Thoracic aorta (tissue), 2 donors: ENCODE measurements at places on chromosomes 1 and 21. TPM values are rescaled to one million over a fixed set of nuclear protein-coding genes. Genes with fewer than 3 reads are reported as not detected.

DNA sequence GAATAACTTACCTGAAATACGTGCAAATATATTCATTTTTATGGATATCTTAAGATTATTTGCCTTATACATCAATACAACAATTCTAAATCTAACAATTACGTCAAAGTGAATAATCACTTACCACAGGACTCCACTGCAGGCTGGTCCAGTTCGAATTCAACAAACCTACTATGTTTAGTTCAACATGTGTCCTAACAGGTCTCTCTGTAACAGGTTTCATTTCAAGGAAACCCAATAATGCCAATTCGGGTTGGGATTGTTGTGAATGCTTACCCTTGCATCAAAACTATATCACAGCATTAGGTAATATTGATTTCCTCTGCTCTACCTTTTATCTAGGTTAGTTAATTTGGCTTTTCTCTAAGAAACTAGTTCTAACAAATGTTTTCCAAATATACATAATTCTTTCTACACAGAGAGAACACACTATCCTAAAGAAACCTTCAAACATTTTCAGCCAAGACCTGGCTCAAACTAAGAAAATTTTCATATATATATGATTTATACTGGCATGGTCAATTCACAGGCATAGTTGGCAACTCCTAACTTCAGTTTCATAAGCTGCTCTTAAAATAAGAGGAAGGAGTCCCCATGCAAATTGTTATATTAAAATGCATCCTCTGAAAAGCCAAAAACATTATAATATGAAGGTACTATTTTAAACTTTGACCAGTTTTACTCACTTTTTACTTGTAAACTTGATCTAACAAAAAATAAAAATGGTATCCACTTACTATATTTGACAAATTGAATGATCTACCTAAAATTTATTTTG lies 4.5 kb downstream of the IVNS1ABP start:
- no peak overlapping the region for H3K4me3 ChIP-seq
- H3K27ac ChIP-seq: no peak overlapping the region
- H3K4me1 ChIP-seq: peaks cover 9% of the 10 kb centered on the region
- H3K36me3 ChIP-seq: no peaks in the 10 kb centered on the region
- no peak for DNase-seq
- H3K27me3 ChIP-seq: no peaks in the 10 kb centered on the region

- H3K36me3 ChIP-seq: no peaks in the 10 kb centered on the region
- no peak overlapping the region for H3K27ac ChIP-seq
- H3K4me3 ChIP-seq: no peak overlapping the region
- no peak for DNase-seq
- H3K27me3 ChIP-seq: no peaks in the 10 kb centered on the region
These were observed 173.9 kb upstream of the CACYBP start for GRCh38 chr1:174825806-174826205.

DNA sequence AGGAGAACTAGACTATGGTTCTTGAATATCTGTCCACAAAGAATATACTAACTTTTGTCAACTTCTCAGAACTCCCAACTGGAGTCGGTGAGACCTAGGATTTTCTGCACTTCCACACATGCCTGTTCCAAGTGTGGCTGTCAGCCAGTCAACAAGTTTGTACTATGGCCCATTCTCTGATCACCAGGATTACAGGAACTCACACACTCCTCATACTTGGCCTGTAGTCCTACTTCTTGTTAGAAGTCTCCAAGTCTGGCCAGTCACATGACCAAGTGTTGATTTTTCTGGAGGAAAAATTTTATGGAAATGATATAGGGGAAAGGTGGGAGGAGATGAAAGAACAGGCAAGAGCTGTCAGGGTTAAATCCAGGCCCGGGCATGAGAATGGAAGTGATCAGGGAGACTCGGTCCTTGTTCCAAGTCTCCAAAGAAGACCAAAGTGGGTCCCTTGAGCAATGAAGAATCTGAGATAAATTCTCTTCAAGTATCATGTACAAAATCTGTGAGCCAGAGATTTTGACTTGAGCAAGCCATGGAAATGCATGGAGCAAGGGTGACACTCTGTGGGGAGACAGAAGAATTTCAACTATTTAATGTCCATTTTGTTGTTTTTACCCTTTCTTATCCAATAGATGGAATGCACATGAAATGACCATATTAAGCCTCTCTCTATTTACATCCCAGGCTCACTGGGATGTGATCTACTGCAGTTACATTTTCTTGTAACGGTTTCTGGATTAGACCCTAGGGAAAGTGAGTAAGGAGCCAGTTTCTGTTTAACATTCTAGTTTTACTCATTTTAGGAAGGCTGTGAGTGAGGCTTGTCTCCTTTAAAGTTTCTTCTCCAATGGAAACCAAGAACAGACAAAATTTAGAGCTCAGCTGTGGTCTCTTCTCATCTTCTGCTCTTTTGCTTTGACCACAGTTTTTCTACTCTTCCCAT lies 320.9 kb downstream of the ASTN1 start:
- H3K36me3 ChIP-seq: no peaks in the 10 kb centered on the region
- peaks cover 24% of the 10 kb centered on the region for H3K4me1 ChIP-seq
- H3K27me3 ChIP-seq: no peaks in the 10 kb centered on the region
- no peak overlapping the region for H3K27ac ChIP-seq

- H3K4me3 ChIP-seq: no peak overlapping the region
- no peaks in the 10 kb centered on the region for H3K36me3 ChIP-seq
- no peaks in the 10 kb centered on the region for H3K4me1 ChIP-seq
- H3K27me3 ChIP-seq: no peaks in the 10 kb centered on the region
- no peak overlapping the region for H3K27ac ChIP-seq
These were observed 20.3 kb upstream of the LAPTM5 start for GRCh38 chr1:30777904-30778153.

DNA sequence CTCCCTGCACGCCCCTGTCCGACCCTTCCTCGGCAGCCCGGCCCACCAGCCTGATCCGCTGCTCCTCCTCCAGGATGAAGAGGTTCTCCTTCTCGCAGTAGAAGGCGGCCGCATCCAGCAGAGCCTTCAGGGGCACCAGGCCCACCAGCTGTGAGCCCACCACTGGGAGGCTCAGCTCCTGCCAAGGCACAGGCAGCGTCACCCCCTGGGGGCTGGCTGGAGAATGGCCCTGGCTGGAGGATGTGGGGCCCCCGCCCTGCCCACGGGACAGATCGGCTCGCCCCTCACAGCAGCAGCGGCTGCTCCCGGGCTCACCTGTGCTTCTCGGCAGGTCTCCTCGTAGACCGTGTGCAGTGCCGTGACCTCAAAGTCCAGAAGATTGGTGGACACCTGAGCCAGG lies 5.3 kb downstream of the FTCD start:
- no peak for DNase-seq
- no peaks in the 10 kb centered on the region for H3K27me3 ChIP-seq
- no peak overlapping the region for H3K27ac ChIP-seq
- no peaks in the 10 kb centered on the region for H3K4me1 ChIP-seq
- H3K4me3 ChIP-seq: no peak overlapping the region

GRCh38 chr1:72281637-72282270 lies 585 bp downstream of the NEGR1 start:
- DNase-seq: no peak
- no peaks in the 10 kb centered on the region for H3K27me3 ChIP-seq
- no peaks in the 10 kb centered on the region for H3K36me3 ChIP-seq
- H3K27ac ChIP-seq: peak overlapping the region; percentile 45
- H3K4me1 ChIP-seq: peaks cover 24% of the 10 kb centered on the region

DNA sequence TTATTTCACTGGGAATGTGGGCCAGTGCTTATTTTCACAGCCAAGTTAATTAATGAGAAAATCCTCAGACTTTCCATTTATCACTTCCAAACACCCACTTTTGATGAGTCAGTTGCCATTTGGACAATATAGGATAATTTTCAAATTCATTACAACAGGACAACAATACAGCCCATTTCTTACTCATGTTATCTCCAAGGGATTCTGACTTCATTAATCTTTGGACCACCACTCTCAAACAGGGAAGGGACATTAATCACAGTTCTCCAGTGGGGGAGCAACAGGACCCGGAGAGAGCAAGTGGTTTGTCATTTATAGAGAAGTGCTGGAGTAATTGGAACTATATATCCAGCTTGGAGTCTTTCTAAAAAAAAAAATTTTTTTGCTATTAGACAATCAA lies 38.7 kb downstream of the JUN start:
- H3K36me3 ChIP-seq: no peaks in the 10 kb centered on the region
- H3K4me3 ChIP-seq: no peak overlapping the region
- H3K4me1 ChIP-seq: no peaks in the 10 kb centered on the region

DNA sequence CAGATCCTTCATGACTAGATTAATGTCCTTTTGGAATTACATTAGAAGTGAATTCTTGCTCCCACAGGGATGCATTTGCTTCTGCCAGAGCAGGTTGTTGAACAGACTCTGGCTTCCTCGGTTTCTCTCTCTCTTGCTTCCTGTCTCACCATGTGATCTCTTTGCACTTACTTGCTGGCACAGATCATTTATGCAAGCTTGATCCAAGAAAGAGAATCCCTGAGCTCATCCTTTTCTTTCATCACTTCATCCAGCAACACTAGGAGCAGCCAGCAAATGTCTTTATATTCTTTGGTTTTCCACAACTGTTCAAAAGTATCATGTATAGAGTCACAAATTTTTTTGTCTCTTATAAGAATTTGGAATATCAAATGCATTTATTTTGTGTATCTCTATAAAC lies 313.5 kb downstream of the ZNF326 start:
- H3K27ac ChIP-seq: no peak overlapping the region
- no peaks in the 10 kb centered on the region for H3K4me1 ChIP-seq
- DNase-seq: no peak
- H3K36me3 ChIP-seq: no peaks in the 10 kb centered on the region
- no peak overlapping the region for H3K4me3 ChIP-seq
- no peaks in the 10 kb centered on the region for H3K27me3 ChIP-seq

DNA sequence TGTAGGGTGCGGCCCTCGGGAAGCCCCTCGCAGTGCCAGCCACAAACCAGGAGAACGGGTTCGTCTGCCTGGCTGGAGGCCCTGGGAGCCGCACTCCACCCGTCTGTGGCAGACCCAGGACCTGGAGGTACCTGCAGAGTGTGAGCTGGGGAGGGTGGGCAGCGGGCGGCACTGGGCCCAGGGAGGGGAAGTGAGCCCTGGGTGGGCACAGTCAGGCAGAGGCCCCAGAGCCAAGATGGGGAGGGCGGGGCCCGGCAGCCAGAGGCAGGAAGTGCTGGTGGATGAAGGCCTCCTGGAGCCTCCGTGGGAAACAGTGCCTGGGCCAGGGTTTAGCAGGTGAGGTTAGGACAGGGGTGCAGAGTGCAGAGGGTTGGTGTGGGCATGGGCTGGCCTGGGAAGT lies 4.0 kb upstream of the PEX10 start:
- H3K36me3 ChIP-seq: no peaks in the 10 kb centered on the region
- no peaks in the 10 kb centered on the region for H3K27me3 ChIP-seq
- peaks cover 13% of the 10 kb centered on the region for H3K4me1 ChIP-seq
- no peak overlapping the region for H3K4me3 ChIP-seq
- DNase-seq: no peak

DNA sequence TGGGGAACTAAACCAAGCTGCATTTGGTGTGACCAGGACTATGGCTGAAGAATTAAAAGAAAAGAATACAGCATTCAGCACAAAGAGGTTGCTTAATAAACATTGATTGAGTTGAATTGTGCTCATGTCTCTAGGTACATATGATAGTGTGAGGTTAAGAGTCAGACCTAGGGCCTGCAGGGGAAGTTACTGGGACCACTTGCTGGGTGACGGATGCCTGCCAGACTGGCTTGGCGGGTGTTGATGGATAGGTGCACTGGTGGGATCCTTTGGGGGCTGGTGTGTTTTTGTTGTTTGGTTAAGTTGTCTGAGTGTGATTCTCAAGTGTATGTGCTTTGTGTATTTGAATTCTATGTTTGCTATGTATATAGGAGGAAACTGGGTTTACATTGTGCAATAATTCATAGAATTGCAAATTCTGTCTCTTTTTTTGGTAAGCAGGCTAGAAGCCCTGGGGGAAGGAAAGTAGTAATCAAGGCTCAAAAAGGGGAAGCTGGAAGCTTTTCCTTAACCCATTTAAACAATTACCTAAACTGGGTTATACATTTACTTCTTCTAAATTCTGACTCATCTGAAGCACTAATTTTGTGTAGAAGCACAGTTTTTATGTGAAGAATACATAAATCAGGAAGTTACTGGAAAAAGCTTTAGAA lies 1.8 kb downstream of the CD101 start:
- H3K27me3 ChIP-seq: no peaks in the 10 kb centered on the region
- no peak for DNase-seq
- no peak overlapping the region for H3K4me3 ChIP-seq
- no peaks in the 10 kb centered on the region for H3K4me1 ChIP-seq
- H3K27ac ChIP-seq: no peak overlapping the region

GRCh38 chr1:106897976-106898375 lies 158.5 kb upstream of the PRMT6 start:
- no peaks in the 10 kb centered on the region for H3K36me3 ChIP-seq
- H3K27ac ChIP-seq: no peak overlapping the region
- H3K4me1 ChIP-seq: no peaks in the 10 kb centered on the region
- DNase-seq: no peak
- no peak overlapping the region for H3K4me3 ChIP-seq
- H3K27me3 ChIP-seq: no peaks in the 10 kb centered on the region

DNA sequence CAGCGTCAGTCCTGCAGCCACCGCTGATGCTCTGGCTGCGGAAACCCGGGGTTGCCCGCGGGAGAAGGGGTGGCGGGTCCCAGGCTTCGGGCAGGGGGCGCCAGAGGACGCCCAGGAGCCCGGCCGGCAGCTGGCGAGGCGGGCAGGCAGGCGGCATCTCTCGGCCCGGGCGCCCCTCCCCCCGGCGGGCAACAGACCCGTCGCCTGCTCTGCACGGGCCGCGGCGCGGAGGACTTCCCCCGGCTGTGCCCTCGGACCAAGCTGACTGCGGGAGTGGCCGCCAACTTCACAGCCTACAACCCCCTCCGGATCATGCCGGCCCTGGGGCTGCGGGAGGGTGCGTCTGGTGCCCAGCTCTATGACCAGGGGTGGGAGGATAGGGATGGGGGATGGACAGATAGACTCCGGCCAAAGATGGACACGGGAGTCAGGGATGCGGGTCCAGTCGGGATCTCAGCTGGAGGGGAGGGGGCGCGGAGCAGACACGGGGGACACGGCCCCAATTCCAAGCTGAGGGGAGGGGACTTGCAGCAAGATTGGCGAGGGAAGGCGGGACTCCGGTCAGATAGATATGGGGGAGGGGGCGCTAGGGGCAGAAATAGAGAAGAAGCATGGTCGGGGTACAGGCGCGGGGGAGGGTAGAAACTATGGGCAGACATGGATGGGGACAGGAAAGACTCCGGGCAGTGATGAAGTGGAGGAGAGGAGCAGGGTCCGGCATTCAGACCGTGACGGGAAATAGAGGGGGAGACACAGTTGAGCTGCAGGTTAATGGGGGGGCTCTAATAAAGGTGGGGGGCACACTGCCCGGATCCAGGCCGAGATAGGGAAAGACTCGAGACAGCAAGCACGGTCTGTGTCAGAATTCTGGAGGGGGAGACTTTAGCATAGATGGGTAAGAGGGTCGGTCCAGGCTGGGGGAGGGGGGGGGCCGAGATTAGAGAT lies 1.1 kb downstream of the ADGRB2 start:
- DNase-seq: no peak
- H3K27ac ChIP-seq: no peak overlapping the region
- peak overlapping the region; percentile 78 for H3K4me3 ChIP-seq
- H3K27me3 ChIP-seq: no peaks in the 10 kb centered on the region

- H3K27ac ChIP-seq: no peak overlapping the region
- no peaks in the 10 kb centered on the region for H3K36me3 ChIP-seq
- no peak for DNase-seq
- no peak overlapping the region for H3K4me3 ChIP-seq
- no peaks in the 10 kb centered on the region for H3K4me1 ChIP-seq
These were observed 17.2 kb downstream of the LY9 start for GRCh38 chr1:160813215-160813614.

Gene LCE3E
- not detected for total RNA-seq

Gene ZNF678
- 7.1 TPM for total RNA-seq

Gene PRRX1
- 171 TPM for total RNA-seq

Gene EXTL1
- 1.6 TPM for total RNA-seq

Gene TIE1
- 23.7 TPM for total RNA-seq

Gene NRIP1
- total RNA-seq: 30.9 TPM

Gene ZNF648
- total RNA-seq: not detected

Gene OLIG1
- not detected for total RNA-seq
